ENCODE measurements at places on chromosomes 4 and X.

- DNase-seq = no peak
These were observed 5.1 kb upstream of the SLC25A6 start for GRCh38 chrX:1397001-1397400.

DNA sequence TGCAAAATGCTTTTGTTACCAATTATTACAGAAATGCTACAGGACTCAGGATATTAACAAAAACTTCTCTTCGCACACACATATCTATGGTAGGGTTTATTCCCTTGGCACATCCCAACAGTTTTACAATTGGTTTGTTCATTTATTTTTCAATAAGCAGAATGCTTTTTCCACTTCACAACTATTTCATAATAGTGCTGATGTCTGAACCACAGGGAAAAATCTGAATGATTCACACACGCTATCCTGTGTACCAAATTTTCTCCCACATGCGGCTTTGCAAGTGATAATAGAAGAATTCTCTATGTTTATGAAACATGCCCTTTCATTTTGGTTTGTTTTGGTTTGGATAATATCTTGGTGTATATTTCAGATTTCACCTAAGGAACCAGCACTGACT, 725.7 kb upstream of the TENM3 start:
- no peak for DNase-seq

GRCh38 chr4:168522356-168522755, 25.5 kb downstream of the PALLD start:
- DNase-seq = no peak

GRCh38 chr4:173564461-173564860, 34.4 kb upstream of the HAND2 start:
- DNase-seq = no peak

- no peak for DNase-seq
These were observed 25.5 kb downstream of the PRIMPOL start for GRCh38 chr4:184675018-184675417.

DNA sequence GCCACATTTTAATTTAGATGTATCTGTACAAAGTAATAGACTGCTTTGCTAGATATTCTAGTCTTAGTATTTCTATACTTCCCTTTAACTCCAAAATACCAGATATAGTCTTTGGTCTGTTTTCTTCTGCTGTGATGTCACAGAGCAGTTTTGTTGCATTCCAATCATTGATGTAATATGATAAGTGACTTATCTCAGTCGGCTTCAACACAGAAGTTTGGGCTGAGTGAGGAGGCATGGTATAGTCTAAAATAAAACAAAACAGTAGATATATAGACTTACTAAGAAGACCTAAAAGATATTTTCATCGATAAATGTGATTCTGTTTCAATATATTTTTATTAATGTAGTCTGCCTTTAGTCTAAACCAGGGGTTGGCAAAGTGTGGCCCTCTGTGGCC, 169.9 kb downstream of the DCK start:
- DNase-seq = no peak

GRCh38 chr4:183989461-183989860, 84.4 kb downstream of the STOX2 start:
- DNase-seq = no peak

DNA sequence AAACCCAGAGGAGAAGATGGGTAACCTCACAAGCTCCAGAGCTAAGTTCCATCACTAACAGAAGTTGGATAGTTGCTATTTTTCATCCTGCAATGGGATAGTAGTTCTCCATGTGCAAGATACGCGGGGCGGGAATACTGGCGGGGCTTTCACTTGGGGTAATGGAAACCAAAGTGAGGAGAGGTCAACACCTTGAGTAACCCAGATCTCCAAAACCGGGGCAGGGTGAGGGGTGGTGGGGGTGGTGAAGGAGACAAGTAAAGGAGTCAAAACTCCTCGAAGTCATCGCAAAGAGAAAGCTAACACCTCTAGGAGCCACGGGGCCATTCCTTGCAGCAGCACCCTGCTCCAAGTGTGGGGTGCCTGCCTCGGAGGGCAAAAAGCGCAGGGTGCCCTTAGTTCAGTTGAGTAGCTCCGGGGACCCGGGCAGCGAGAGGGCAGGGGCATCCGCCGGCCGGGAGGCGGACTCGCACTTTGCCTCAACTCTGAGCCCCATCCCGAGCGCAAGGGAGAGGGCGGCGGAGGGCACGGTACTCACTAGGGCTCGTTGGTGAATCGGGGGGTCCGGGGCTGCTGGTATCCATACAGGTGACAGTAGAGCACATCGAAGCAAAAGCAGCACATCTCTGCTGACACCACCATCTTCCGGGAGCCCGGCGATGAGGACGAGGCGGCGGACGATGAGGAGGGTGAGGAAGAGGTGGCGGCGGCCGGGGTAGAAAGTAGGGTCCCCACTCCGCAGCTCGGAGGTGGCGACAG, 645 bp downstream of the AMMECR1 start:
- DNase-seq = no peak

- DNase-seq = peak; percentile 20
These were observed 63.6 kb downstream of the STARD8 start for GRCh38 chrX:68710870-68711576.

DNA sequence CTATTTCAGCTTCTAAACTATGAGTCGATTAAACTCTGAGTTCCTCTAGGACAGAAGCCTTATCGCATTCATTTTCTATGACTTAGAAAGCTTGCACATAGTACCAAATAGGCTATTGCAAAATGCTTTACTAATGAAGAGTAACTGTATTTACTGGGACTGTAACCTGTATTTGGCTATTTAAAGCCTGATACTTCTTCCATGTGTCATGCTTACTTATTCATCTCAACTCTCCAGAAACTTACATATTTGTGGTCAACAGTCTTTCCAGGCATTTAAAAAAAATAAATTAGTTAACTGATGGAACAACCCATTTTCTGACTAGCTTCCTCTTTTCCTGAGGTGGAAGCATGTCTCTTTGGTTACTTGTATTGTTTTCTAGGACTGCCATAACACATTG, 467.9 kb downstream of the PCDH11X start:
- no peak for DNase-seq

DNA sequence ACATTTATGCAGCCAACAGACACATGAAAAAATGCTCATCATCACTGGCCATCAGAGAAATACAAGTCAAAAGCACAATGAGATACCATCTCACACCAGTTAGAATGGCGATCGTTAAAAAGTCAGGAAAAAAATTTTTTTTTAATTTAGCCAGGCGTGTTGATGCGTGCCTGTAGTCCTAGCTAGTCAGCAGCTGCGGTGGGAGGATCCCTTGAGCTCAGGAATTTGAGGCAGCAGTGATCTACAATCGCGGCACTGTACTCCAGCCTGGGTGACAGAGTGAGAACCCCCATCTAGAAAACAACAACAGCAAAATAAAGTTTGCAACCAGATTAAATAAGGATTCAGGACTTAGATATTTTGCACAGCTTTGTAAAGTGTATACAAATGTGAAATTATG, 65.7 kb upstream of the ALG13 start:
- no peak for DNase-seq

GRCh38 chr4:180615746-180616145, 1627.5 kb upstream of the TENM3 start:
- no peak for DNase-seq

GRCh38 chr4:137069473-137069872, 462.8 kb downstream of the PCDH18 start:
- no peak for DNase-seq

DNA sequence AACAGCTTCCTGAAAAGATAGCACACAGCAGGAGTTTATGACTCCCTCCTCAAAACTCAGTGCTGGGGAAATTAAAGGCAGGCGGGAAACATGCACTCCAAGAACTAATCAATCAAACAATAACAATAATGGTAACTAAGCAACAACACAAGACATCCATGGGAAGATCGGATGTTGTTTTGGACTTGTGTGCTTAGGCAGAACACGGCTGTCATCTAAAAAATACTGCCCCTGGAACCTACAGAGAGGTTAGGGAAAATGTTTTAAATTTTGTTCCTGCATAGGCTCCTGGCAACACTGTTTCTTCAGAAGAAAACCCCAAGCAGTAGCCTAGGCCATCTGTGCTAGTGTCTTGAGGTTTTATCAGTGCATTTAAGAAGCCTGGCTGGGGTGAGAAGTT, 1378.2 kb downstream of the STIM2 start:
- DNase-seq = no peak

DNA sequence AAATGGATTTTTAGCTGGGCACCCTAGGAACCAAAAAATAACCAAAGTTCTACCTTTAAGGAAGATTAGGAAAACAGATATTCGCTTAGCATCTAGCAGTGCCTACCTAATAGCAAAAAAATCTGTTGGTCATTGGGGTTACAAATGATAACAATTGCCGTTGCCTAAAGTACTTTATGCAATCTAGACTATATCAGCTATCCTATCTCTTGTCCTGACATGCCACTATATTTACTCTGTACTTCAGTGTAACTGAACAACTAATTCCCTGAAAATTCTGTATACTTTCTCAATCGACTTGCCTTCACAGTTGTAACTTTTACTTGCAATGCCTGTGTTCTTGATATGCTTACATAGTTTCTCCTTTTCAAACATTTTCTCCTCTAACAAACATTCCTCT, 282.9 kb upstream of the PCDH7 start:
- DNase-seq = no peak

GRCh38 chr4:42653626-42654560, 3.0 kb downstream of the ATP8A1 start:
- no peak for DNase-seq

DNA sequence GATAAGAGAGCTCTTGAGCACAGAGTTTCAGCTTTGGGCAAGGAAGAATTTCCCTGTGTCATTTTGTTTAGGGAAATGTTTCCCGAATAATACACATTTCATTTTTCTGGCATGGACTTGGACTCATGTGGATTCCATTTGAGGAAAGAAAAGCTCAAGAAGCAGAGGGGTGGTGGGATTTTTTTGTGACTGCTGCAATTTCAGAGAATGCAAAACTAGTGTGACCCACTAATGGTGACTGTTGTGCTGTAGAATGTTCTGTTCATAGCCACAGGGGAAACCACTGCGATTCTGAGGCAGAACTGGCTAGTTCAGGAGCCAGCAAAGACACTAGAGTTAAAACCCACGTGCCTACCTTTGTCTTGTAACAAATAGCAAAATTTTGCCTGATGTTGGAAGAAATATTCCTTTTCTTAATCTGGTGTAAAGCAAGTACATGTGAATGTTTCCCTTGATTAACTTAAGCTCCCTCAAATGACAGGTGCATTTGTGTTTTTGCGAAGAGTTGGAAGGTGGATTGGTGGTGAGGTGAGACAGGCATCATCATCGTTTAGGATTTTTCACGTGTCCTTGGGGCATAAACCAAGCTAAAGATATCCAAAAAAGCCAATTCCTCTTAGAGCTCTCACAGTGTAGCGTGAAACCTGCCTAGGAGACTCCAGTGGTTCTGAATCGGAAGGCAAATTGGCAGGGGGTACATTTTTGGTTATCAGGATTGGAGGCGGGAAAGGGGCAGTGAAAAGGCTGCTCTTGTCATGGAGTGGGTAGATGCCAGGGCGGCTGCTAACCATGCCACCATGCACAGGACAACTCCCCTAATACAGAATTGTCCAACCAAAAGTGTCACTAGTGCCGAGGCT, 38.0 kb upstream of the FAM9C start:
- DNase-seq = no peak

GRCh38 chrX:124462931-124463330, 116.6 kb downstream of the SH2D1A start:
- DNase-seq = no peak

- DNase-seq = no peak
These were observed 15.6 kb upstream of the ADH4 start for GRCh38 chr4:99159699-99160098.

- no peak for DNase-seq
These were observed 65.6 kb downstream of the ATXN3L start for GRCh38 chrX:13254076-13254785.

DNA sequence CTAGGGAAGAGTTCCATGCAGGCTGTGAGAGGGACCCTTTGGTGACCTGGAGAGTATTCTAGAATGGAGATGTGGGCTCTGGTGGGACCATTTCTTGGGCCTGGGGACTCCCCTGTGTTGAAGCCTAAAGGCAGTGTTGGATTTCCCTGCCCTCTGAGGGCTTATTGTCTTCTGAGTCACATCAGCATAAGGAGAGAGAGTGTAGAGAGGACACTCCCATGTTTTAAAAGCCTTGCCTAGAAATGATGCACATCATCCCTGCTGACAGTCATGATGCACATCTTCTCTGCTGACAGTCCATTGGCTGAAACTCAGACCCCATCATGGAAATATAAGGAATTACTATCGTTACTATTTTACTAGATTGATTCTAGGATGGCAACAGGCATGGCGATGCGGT, 51.9 kb downstream of the FAM114A1 start:
- no peak for DNase-seq

GRCh38 chr4:89245459-89245858, 62.1 kb downstream of the GPRIN3 start:
- DNase-seq = no peak

- DNase-seq = no peak
These were observed 36.1 kb downstream of the DMD start for GRCh38 chrX:33175201-33175600.

All from GM19239 (cell line).